AG08395 (cell line): ENCODE measurements at places on chromosomes 1 and 21.

DNA sequence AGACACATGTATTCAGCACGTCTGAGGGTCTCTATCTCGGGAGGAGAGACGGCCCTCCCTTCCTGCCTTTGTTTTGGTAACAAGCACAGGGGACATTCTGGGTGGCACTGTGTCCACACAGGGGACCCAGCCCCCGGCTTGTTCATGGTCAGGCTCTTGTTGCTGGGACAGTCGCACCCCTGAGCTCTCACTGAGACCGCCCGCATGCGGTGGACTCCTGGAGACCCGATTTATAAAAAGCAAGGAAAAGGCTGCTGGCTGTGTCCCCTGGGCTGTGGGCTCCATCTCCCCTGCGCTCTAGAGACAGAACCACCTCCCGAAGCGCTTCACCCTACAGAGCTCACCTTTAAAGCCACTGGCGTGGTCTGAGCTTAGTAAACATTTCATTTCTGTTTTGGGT is 103.4 kb downstream of the WDR4 start:
- no peak for DNase-seq

DNA sequence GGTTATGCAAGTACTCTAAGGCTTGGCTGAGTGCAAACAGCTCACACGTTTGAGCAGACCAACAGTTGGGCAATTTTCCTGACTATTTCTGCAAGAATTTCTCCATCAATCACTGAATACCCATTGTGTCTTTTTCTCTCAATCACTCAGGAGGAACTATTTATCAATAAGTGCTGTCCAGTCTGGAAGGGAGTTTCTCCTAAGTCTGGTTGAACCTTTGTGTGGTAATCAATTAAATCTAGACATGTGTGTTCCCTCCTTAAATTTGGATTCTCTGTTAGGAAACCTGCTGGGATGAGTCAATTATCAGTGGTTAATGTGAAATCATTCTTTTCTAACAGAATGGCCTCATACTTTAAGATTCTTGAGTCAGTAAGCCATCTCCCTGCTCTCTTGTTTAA is 6.8 kb upstream of the AADACL3 start:
- DNase-seq = peak; percentile 9

GRCh38 chr1:242081446-242081845 is 82.5 kb upstream of the MAP1LC3C start:
- DNase-seq = peak; percentile 39

- DNase-seq = peak; percentile 37
Observed at GRCh38 chr1:235317168-235317567, 10.8 kb downstream of the ARID4B start.

GRCh38 chr1:74436078-74436477 is 76.3 kb downstream of the LRRC53 start:
- no peak for DNase-seq

GRCh38 chr1:206657751-206658150 is 22.4 kb downstream of the DYRK3 start:
- no peak for DNase-seq

DNA sequence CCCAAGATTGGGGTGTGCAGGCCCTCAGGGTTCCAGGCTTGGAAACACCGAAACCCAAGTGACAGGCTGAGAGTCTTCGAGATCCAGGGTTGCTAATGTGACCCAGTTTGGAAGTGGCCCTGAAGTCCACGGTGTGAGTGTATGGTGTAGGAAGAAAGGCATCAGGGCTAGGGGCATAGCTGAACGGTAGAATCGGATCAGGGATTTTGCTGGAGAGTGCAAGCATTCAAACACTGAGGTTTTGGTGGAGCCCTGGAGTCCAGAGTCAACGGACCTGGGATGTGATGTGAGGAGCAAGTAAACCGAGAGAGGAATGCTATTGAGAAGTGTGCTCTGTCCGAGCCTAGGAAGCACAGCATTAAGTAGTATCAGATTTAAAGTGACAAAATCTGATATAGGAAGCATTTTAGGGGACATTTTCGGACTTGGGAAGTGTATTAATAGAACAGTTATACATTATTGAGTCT is 958 bp downstream of the NFYC start:
- DNase-seq = peak; percentile 17

- DNase-seq = no peak
Observed at GRCh38 chr1:79819140-79819539, 812.6 kb upstream of the ADGRL4 start.

- no peak for DNase-seq
Observed at GRCh38 chr1:186903374-186904136, 74.8 kb downstream of the PLA2G4A start.

- DNase-seq = no peak
Observed at GRCh38 chr1:24051206-24051945, 60.6 kb downstream of the MYOM3 start.

DNA sequence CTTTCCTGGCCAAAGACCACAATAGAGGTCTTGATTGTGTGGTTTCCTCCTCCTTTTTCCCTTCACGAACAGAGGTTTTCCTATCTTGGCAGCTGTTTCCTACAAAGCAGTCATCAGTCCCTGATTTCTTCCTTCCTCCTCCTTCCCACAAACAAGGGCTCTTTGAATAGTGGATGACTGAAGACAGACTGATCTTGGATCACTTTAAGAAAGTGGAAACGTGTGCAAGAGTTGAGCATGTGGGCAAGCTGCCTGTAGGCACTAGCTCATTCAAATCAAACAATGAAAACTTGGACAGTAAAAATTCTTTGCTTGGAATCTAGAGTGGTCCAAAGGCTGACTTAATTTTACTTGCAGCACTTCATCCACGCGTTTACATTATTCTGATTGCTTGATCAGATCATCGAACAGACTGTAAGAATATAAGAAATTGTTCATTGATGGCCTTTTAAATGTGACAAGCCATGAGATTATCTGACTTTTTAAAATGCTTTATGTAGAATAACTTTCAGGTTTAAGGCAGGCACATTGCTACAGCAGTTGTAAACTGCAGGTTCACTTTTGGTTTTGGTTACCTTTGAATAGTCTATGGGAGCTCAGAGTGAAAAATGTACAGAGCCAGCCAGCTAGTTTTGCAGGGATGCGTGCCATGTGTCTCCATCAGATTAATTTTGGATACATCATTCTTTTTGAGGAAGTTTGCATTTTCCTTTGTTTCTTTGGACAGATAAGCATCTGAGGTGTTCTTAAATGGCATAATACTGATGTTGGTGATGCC is 34.4 kb downstream of the ADGRL2 start:
- peak; percentile 4 for DNase-seq

DNA sequence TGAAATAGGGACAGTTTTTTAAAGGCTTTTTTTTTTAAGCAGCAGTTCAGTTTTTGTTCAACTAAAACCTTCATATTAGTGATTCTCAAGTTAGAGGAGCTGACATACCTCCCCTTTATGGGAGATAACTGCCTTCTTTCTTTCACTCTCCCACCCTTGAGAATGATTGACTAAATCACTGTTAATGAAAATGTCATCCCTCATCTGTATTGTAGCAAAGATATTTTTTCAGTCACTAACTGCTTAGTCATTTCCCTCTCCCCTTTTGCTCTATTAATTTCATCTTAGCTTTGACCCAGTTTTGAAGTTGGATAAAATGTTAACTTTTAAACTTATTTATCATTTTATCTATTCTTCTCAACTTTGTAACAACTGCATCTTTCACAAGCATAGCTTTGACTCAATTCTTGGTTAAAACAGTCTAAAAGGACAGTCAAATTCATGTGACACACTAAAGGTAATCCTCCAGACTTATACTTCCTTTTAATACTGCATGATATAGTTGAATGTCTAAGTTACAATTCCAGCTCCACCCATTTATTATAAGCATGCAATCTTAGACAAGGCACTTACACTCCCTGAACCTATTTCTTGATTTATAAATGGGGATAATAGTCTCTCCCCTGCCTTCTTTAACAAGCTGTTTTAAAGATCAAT is 17.1 kb downstream of the CAPZA1 start:
- no peak for DNase-seq

- DNase-seq = no peak
Observed at GRCh38 chr1:11525516-11525915, 46.6 kb downstream of the DISP3 start.

DNA sequence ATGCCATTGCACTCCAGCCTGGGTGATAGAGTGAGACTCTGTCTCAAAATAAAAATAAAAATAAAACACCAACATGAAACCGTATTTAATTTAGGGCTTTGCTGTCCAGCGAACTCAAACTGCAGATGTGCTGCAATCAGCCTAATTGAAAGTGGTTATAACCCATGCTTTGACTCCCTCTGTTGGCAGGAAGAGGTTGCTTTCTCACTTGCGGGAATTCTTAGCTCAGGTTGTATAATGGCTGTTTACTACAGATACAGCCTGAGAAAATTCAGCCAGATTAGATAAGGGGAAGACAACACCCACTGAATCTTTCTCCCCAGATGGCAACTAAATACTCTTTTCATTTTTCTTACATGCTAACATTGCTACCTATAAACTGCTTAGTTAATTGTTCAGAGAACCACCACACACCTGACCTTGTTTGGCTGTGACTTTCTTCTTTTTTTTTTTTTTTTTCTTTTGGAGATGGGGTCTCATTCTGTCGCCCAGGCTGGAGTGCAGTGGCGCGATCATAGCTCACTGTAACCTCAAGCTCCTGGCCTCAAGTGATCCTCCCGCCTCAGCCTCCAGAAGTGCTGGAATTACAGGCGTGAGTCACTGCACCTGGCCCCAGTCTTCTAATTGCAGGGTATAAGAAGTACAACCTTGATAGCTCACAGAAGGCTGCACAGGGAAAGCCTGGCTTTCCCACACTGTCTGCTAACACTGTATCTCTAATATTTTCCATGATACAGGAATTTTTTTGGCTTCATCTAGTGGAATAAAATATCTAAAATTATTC is 34.6 kb downstream of the DNTTIP2 start:
- DNase-seq = peak; percentile 78

DNA sequence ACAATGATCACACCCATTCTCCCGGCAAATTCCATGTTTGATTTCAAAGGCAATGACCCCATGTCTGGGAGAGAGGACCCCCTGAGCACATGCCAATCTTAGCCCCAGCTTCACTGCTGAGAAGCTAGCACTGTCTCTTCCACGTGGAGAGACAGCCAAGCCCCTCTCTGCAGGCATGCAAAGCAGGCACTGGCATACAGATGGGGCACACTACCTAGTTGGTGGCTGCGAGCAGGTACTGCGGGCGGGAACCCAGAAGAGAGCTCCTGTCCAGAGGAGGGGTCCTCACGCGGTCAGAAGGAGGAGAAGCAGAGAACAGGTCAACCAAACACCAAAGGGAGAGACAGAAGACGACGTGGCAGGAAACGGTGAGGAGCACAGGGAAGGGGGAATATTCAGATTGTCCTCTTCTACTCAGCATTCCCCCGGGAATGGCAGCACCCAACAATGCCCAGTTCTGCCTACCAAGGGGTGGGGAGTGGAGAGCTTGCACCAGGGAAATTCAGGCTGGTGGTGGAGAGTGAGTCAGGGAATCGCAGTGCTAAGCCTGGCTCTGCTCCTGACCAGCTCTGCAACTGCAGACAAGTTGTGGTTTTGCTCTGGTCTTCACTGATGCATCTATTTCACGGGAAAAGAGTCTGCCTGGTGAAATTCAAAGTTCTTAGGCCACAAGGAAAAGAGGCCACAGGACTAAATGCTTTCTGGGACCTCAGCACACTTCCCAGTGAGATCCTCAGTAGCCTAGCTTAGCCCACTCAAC is 48.1 kb upstream of the GOLT1A start:
- DNase-seq = peak; percentile 76

DNA sequence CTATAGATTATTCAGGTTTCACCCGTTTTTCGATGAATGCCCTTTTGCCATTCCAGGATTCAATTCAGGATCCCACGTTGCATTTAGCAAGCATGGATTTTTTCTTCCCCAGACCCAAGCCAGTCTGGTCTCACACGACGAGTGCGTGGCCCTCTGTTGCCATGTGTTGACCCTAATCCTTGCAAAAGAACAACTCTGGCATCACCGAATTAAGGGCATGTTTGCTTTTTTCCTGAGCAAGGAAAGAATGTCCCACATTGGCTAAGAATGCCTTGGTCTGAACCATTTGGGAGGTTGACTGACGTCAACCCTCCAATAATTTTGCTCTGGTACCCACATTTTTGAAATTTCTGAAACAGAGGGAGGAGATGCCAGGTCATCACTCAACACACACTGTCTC is 153.0 kb upstream of the WNT4 start:
- DNase-seq = no peak

- no peak for DNase-seq
Observed at GRCh38 chr1:118995312-118996016, 7.3 kb upstream of the TBX15 start.

DNA sequence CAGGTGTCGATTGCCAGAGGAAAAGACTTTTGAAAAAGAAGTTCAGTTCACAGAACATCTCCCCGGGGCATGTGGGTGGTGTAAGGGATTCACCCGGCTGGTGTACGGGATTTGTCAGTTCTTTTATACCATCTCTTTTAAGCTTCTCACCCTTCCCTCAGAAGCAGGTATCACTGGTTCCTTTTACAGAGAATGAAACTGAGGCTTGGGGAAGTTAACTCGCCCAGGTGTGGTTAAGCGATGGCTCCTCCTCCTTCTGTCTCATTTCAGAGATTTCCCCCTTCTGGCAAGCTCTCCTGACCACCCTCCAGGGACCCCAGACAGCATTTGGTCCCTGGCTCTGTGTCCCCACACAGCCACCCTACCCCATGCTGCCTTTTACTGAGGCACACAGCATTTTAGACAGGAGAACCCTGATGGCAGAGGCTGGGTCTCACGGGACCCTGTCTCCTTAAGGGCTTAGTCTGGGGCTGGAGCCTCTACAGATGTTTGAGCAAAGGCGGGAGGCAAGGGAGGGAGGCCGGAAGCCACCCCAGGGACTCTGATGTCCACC is 2.8 kb upstream of the ECE1 start:
- no peak for DNase-seq

- peak; percentile 62 for DNase-seq
Observed at GRCh38 chr1:230899841-230900251, 31.5 kb upstream of the C1orf198 start.

DNA sequence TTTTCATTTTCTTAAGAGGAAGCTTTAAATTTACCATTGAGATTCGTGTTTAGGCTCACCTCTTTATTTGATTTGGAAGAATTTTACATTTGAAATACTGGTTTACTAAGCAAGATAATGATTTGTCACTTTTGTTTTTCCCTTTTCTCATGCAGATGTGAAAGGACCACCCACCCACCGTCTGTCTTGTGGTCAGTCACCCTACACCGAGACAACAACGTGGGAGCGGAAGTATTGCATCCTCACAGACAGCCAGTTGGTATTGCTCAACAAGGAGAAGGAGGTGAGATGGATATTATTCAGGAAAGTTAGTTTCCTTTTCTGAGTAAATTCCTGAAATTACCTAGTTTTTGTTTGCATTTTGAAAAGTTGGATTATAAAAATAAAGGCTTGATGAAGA is 189.5 kb downstream of the RASAL2 start:
- no peak for DNase-seq

DNA sequence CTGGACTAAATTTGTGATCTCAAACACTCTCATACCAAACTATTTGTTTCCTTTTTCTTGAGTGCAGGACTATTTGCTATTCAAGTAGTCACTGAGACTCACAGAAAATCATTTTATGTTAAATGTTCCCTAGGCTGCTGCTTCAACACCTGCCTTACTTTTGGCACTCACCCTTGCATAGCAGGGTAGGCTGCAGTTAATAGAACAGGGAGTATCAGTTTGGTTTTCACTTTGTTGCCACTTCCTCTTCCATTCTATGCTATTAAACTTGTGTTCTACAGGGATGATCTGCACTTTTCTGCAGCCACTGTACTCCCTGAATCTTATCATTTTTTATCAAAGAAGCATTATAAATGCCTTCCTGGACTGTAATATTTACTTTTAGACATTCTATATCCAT is 148.7 kb upstream of the PRMT6 start:
- no peak for DNase-seq

GRCh38 chr1:60367532-60367931 is 294.0 kb upstream of the C1orf87 start:
- DNase-seq = no peak
